ENCODE measurements at places on chromosomes 2 and 18.

GRCh38 chr2:129801575-129801974, 177.9 kb upstream of the RAB6C start:
- no peak for DNase-seq

DNA sequence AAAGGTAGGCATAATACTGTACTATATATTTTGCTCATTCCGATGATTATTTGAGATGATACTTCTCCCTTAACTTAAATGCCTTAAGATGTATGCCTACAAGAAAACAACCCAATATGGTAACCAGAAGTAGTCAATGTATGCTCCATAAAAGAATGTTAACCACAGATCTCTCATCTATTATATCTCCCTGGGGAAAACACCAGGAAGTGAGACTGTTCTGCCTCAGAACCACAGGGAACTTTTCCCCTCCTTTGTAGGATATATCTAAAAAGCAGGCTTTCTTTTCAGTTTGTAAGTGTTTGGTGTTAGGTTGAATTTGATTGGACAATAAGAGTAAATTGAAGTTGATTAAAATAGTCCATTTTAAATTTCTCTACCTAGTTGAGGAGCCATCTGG, 1160.5 kb upstream of the NXPH2 start:
- DNase-seq = no peak

DNA sequence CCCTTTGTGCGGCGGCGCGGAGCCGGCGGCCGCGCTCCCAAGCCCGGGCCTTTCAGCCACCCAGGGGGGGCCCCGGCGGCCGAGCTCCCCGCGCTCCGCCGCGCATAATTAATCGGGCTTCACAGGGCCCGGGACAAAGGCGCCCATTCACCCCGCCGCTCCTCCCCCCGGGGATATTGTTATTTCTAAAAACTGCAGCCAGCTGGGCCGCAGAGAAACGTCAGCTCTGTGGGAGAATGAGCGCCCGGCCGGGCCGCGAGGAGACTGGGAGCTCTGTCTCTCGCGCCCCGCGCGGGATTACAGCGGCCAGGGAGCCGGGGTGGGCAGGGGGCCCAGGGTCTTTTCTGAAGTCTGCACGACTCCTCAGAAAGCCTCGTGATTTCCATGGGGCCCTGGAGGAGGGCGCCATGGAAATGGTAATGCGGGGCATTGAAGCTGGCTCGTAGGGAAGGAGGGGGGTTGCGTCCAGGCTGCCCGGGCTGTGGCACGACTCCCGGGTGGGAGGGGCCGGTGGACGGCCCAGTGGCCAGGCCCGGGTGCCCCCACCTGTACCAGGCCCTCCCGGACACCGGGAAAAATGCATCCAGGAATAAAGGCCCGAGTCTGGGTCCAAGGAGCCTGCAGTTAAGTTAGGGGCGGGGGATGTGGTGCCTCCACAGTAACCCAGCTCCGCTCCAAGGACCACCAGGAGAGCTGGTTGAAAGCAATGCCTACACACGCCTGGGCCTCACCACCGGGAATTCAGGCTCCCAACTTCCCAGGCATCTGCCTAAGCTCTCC, 125.3 kb downstream of the ZFP36L2 start:
- DNase-seq = no peak

DNA sequence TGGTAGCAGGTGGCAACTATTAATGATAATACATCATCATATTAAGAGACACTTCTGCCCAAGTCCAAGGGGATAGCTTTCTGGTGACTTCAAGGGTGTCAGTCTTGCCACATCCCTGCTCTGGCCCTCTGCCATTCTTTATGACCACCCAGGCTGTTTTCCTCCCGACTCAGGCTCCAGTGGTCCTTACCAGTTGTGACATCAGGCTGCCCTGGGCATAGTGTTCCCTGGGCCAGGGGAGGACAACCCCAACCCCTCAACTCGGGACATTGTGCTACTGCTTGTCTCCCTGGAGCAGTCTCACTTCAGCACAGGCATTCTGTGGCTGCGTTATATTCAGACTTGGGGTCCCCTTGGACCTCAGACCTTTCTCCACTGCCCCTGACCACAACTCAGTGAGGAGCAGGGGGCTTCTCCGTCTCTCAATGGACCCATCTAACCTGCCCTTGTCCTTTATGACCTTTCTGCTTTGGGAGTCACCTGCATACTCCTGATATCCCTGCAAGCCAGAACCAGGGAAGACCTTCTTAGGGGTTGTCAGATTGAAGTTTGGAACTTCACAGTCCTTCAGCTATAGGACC, 12.8 kb downstream of the DNAJB2 start:
- no peak for DNase-seq

- DNase-seq = peak; percentile 56
Measured at GRCh38 chr2:68282811-68283418, 30.6 kb upstream of the PPP3R1 start.

- no peak for DNase-seq
Measured at GRCh38 chr2:159609811-159610549, 6.4 kb downstream of the BAZ2B start.

DNA sequence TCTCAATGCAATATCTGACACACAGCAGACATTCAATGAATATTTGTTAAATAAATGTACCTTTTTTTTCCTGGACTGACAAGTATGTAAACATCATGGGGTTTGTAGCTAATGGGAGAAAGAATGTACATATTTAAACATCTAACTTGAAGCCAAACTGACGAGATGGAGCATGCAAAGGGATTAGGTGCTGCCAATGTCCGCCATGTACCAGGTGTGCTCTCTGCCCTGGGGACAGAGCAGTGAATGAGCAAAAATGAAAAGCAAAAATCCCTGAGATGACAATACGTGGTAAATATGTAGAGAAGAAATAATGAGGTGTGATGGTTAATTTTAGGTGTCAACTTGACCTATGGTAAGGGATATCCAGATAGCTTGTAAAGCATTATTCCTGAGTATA, 247.4 kb upstream of the CELF4 start:
- no peak for DNase-seq

GRCh38 chr2:11753886-11754699, 7.7 kb downstream of the LPIN1 start:
- no peak for DNase-seq

DNA sequence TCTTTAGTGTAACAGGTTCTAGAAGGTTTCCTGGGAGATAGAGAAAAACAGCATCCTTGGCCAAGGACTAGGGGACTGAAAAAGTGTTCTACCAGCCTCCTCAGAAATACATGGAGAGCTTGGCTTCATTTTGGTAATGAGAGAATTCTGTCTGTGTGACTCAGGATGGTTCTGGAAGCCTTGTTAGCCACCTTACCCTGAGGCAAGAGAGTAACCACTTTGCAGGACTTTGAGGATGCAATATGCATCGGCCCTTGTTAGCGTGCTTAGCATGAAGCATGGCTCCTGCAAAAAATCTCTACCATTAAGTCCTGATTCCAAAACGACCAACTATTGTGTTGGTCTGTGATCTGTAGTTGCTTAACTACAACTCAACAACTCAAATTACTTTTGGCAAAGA, 79.8 kb downstream of the C1QL2 start:
- no peak for DNase-seq

DNA sequence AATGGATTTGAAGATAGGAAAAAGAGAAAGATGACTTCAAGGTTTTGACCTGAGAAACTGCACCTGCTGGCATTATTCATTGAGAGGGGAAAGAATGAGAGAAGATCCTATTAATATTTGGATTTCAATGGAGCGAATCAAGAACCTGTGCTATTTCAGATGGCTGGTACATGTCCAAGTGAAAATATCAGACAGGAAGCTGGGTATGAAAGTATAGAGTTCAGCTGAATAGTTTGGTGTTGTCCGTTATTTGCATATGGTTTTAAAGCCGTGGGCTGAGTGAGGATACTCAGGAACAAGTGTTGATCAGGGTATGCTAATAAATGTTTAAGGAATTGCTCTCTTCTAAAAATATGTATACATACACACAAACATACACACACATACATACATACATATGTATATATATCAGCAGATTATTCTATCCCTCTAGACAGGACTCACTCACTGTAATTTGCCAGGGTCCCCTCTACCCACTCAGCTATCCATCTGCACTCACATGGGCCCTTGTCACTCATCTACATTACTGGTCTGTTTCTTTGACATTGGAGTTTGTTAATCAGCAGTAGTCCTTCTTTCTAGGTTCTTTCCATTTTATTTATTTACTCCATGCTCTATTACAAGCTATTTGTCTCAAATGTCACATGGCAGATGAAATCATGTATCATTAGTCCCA, 33.9 kb upstream of the IKZF2 start:
- DNase-seq = no peak

- DNase-seq = no peak
Measured at GRCh38 chr18:34847408-34847807, 137.3 kb downstream of the DTNA start.

DNA sequence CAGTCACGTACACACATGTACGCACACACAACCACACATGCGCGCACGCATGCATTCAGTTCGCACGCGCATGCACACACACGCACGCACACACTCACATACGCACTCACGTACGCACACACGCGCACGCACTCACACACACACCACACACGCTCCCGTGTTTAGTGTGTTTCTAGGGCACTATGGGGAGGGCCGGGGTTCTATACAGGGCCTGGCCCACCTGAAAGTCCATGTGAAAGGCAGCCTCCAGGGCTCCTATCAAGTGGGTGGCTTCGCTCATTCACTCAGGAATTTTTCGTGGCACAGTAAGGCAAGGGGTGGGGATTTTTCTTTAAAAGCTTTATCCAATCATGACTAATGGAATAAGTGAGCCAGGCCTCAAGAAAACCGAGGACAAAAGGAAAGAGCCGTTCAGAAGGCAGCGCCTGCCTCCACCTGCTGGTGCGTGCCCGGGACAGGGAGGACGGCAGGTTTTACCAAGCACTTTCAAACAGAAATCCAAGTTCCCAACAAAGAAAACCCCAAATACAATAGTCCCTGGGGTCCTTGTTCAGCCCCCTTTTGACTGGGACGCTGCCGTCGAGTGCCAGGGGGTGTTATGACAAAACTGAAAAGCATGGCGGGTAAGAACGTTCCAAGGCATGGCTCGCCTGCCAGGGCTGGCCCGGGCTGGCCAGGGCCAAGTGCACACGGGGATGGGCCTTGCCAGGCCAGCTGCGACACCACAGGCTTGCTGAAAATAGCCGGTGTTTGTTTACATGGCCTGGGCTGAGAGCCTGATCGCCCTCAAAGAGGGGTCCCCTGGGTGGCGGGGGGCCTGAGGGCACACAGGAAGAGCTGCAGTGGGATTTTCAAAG, 110.0 kb downstream of the HDAC4 start:
- DNase-seq = no peak

DNA sequence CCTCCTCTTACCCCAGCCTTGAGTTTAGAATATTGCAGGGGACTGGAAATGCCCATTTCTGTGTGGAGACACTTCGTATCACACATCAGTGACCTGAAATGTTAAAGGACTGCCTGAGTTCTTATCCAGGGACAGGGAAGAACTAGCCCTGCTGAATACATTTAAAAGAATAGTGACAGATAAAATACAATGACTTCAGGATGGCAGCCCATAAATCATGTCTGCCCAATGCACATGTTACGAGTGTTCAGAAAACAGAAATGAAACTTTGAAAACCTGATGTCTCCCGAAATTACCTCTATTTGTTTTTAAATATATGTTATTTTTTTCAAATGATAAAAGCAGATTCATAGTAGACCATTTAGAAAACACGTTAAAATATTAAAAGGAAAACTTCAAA, 22.3 kb upstream of the RAB12 start:
- no peak for DNase-seq

DNA sequence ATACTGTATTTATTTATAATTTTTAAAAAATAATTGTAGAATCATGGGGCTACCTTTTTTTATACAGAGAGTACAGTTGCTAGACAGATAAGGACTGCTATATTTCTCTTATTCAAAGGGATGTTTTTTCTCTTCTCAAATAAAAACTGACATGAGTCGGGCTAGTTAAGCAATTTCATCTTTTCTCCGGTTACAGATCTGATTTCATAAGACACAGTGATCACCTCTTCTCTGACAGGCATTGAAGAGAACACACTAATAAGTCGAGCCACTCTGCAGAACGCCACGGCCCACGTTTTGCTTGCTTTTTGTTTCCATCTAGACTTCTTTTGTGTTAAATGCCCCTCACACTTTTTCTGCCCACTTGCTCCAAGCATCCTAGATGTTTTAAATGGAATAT, 85.4 kb downstream of the HNRNPLL start:
- DNase-seq = no peak

DNA sequence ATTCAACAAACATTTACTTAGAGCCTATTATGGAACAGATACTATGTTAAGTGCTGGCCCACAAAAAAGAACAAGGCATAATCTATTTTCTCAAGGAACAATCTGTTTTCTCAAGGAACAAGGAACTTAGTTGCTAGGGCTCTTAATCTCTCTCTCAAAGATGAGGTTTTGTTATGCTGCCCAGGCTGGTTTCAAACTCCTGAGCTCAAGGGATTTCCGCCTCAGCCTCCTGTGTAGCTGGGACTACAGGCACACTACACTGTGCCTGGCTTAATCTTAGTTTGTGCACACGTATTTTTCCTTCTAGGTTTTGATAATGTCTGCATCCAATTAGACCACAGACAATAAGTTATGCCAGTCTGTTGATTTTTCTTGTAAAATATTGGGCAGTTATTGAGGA, 89.5 kb downstream of the PTH2R start:
- no peak for DNase-seq

DNA sequence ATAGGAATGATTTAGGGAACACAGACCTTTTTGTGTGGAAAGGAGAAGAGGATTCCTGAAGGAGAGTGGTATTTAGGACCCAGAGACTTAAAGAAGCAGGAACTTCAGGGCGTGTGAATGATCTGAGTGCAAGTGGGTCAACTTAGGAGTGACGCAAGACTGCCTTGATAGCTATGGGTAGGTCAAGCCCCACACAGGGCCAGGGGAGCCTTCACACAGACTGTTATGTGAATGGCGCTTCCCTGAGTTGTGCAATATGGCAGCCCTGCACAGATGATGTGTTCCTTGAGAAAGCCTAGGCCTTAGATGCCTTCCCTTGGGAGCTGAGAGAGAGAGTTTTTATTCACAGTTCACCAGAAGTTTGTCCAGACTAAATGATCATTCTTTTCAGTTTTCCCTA, 47.1 kb upstream of the IGFBP5 start:
- DNase-seq = no peak

GRCh38 chr2:85577063-85577385, 362 bp upstream of the VAMP8 start:
- no peak for DNase-seq

- no peak for DNase-seq
Measured at GRCh38 chr2:240310201-240310600, 125.3 kb upstream of the GPC1 start.

GRCh38 chr2:164285576-164285975, 335.7 kb downstream of the GRB14 start:
- no peak for DNase-seq

- DNase-seq = no peak
Measured at GRCh38 chr18:37429791-37430190, 135.8 kb downstream of the CELF4 start.
